ENCODE measurements at places on chromosomes 6 and 20. TPM values are rescaled to one million over a fixed set of nuclear protein-coding genes. Genes with fewer than 3 reads are reported as not detected.

Gene GUCA1A
- total RNA-seq: not detected

Gene LHFPL5
- not detected for total RNA-seq

Gene CLPSL2
- not detected for total RNA-seq

Gene CD24
- total RNA-seq: 1,344 TPM

Gene RBM38
- total RNA-seq: 7.6 TPM

Gene ATP9A
- total RNA-seq: 22.7 TPM

Gene ENPP4
- total RNA-seq: 0.26 TPM

Gene PTCRA
- not detected for total RNA-seq

Gene CCNC
- total RNA-seq: 94.8 TPM

Gene KPNA5
- 3.2 TPM for total RNA-seq

Gene MYBL2
- total RNA-seq: under 0.01 TPM

Gene RNF114
- total RNA-seq: 28.2 TPM

Gene FOXF2
- total RNA-seq: not detected

Gene OR12D1
- total RNA-seq: not detected

Gene SAPCD1
- 1.3 TPM for total RNA-seq

Gene MDFI
- 61.3 TPM for total RNA-seq

Gene STX11
- 0.51 TPM for total RNA-seq

Measured in bronchial epithelial cell (primary cell).